ENCODE measurements at places on chromosomes 3 and 15.

DNA sequence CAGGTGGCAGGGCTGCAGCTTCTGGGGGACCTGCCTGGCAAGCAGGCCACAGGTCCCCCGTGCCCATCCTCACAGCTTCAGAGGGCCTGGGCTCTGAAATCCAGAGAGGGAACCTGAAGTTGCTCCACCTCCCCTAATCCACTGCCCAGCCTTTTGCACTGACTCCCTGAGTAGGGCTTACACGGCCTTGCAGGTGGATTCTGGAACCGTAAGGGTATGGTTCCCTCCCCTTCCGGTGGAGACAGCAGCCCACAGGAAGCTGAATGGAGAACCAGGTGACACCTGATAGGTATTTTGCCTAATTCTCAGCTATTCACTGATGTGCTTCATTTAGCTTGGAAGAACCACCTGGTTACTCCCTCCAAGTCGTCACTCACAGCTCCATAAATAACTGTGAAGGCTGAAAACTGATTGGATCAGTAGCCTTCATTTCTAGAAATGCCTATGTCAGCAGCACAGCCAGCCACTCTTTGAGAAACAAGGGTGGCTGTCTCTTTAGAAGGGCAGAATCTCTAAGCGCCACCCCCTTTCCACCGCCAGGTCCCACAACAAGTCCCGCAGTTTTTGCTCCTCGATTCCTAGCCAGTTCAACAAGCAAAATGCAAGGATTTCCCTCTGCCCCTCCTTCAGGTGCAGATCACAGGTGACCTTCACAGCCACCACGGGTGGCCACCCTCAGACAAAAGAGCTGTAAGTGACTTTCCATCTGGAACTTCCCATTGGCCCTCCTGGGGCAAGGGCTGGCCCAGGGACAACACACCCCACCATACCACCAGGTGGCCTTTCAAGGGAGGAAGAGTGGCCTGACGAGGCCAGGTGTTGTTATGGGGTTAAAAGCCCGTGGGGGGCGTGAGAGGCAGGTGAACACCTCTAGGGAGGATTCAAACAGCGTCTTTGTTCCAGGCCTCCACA, 112.9 kb downstream of the SEC22A start:
- DNase-seq, result peak; percentile 59

DNA sequence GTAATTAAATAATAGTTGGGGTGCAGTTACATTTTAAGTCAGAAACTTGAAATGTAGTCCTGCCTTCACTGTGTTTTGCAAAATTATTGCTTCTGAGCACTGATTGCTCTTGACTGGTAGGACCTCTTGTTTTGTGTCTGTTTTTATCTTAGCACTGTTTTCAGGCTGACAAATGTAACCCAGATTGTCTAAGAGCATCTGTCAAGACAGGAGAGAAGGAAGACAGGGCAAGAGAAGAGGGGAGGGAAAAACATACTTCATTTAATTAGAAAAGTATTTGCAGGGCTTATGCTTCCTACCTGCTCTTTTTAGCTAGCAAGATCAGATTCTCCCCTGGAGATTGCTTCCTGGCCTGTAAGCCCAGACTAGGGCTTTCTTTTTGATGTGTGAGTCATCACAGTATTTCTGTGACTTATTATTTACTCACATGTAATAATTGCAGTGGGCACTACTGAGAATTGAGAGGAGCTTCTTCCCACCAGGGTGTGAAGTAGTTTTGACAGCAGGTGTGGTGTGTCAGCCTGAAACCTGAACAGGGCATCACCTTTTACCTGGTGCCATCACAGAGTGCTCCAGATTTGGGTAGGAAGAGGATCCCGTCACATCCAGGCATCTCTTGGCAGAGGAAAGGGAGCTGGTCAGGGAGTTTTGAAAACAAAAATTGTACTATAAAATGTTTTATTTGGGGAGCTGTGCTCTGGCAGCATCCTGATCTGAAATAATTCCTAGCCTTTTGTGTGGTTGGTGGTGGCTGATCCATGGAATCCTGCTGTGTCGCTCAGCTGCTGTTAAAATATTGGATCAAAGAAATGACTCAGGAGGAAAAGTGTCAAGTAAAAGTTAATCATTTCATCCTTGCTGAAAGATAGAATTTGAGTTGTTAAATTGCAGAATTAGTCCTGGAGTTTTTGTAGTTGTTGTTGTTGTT, 98.2 kb downstream of the TMEM108 start:
- no peak for DNase-seq

- DNase-seq, result no peak
These were observed 3.7 kb downstream of the EOMES start for GRCh38 chr3:27718459-27718858.

DNA sequence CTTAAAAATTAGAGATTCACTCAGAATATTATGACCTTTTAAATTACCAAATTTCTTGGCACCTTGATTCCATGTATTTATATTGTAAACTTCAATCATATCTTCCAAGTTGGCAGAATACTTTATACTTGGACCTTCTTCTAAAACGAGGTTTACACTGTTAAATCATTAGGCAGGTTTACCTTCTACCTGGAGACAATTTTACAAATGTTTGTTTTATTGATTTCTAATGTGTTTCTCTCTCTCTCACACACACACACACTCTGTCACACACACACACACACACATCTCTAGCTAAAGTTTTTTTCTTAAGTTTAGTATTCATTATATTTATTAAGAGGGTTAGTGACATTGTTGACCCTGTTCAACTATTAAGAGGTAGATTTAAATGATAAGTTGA, 1155.6 kb downstream of the NSUN3 start:
- DNase-seq, result no peak

GRCh38 chr3:60954048-60954447, 297.2 kb downstream of the FHIT start:
- no peak for DNase-seq

DNA sequence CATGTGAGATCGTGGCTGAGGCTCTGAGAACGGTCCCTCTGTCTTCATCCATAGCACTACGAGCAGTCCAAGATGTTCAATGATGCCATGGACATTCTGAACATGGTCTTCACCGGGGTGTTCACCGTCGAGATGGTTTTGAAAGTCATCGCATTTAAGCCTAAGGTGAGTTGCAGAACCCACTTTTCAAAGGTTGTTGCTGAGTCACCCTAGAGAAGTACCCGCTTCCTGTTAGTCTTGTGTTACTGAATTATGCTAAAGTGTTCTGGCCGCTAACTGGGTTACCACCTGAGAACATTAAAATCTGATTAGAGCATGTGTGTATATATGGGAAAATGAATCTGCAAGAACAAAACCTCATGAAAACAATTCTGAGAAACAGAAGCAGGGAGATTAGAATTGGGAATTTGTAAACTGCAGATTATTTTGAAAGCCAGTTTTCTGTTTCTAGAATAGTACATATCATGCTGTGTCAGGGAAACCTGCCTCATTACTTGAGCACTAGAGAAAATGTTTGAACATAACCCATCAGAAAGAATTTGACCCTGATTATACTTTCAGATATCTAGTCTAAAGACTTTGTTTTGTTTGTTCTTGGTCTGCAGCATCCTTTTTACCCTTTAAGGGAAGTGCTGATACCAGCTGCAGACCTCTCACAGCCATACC, 92.6 kb downstream of the CHDH start:
- DNase-seq, result no peak

- DNase-seq, result no peak
These were observed 117.4 kb upstream of the MBNL1 start for GRCh38 chr3:152151216-152151876.

DNA sequence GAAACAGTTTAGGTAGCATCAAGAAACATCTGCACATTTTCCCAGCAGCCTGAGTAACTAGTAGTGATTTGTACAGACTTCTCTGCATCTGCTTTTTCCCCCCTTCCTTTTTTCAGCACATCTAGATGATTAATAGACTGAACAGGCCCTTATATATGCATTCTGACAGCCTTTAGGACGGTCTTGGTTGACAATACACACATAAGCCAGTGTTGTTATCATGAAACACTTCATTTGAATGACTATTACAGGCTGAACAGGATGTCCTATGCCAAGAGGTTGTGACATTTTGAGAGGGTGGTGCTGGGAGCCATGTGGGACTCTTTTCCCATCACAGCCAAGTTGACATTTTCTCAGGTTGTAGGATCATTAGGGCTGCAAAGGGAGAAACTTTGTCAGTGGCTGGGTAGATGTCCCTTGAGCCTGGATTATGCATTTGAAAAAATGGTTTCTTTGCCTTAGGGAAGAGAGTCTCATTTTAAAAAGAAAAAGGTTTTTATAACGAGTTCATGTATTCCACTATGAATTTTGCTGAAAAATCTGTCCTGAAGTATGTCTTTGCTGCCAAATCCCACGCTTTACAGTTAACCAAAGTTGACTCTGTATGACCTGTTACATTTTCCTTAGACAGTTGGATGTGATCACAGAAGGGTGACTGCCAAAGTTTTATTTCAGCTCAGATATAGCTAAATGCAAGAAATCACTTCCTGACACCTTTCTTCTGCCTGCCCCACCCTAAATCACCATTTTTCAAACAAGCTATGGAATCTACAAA, 73.7 kb downstream of the FILIP1L start:
- DNase-seq, result no peak

DNA sequence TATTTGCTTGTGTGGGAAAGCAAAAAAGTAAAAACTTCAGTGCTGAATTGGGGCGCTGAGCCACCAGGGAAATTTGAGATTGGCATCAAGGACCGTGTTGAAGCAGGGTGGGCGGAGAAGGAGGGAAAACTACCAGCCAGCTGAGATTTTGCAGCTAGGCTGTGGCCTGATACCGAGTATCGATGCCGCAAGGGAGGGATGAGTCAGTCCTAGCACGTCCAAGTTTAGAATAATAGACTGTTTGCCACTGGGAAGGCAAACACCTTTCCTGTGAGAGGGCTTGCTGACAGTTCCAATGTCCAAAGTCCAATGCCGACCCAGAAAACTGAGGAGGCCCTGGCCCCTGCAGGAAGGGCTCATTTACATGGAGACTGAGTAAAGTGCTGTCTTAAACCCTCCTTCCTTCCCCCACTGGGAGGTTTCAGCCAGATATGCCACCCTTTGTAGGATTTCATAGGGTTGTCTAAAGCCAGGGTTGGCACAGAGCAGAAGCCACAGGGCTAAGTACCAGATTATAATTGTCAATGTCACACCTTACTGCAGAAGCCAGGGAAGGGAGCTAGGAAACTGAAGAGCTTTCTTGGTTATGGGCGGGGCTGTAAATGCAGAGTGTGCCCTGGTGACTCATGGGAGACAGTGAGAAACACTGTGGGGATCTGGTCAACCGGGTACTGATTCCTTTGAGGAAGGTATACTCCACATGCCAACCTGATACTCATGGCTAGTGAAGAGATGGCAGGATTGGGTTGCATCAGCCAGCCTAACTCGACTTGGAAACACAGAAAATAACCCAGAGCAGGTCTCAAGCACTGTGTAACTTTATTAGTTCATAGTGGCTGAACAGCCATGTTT, 28.4 kb upstream of the PIK3CB start:
- no peak for DNase-seq

GRCh38 chr15:64048781-64049460, 2.6 kb upstream of the DAPK2 start:
- no peak for DNase-seq

GRCh38 chr3:113157408-113158030, 53.8 kb upstream of the BOC start:
- peak; percentile 46 for DNase-seq

DNA sequence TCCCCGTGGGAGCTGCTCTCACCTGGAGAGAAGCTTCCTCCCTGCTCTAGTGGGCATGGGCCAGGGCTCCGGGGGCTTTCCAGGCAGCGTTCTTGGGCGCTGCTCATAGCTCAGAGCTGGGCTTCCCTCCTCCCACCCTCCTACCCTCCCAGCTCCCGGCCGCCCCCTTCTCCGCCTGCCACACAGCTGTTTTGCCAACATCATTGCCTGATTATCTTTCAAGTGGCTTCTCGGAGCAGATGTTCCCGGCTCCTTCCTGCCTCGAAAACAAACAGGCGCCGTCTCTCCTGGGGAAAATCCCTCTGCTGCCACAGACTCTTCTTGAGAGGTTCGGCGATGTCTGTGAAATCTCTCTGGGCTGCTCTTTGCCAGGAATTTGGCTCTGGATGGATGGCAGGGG, 195.6 kb downstream of the RPLP1 start:
- DNase-seq, result no peak

GRCh38 chr3:105606016-105606415, 239.3 kb downstream of the ALCAM start:
- no peak for DNase-seq

DNA sequence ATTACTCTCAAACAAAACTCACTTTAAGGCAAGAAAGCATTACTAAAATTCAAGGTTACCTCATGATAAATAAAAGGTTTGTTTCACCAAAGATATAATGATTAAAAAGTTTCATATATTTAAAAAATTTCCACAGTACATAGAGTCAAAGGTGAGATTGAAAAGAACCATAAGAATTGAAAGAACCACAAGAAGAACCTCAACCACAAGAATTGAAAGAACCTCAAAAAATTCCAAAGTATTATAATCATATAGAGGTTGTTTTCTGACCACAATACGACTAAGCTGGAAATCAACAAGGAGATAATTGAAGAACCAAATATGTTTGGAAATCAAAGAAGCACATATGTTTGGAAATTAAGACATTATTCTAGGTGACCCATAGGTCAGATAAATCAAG, 52.7 kb downstream of the SLC25A36 start:
- no peak for DNase-seq

- no peak for DNase-seq
These were observed 25.4 kb downstream of the CFAP100 start for GRCh38 chr3:126419886-126420786.

GRCh38 chr3:40505599-40506462, at the start of gene ZNF620:
ZNF620 (plus strand) TSS chr3:40506039; CDS start chr3:40506353, 314 bp downstream.
- DNase-seq, result peak; percentile 92

DNA sequence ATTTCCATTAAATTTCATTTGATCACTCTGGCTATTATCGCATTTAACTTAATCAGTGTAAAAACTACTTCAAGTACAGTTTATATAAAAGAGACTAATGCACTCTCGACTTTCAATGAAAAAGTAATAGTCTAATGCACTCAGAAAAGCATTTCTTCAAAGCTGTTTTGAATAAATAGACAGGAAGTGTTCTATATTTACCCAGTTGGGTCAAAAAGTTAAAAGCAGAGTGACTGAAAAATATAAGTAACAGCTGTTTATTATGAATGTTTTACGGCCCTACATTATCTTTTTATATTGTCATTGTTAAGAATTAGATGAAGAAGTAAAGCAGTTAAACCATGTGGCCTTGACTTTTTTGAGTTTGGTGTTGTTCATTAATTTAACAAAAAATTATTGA, 391.8 kb downstream of the ZPLD1 start:
- DNase-seq, result no peak

GRCh38 chr3:159787794-159788205, 200.8 kb upstream of the IL12A start:
- DNase-seq, result no peak

DNA sequence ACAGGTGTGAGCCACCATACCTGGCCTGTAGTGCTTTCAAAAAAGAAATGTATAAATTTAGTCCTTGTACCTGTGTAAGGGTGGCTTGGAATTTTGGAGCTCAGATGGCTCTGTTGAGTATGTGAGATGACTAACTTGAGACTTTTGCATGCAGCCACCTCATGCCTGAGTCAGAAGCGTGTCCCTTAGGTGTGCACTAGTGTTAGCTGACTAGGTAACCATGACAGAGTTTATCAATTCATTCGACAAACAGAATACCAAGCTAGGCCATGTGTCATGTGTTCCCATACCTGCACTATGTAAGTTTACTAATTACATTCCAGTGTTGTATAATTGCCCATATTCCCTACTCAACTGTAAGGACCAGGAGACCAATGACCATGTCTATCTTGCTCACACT, 4.0 kb upstream of the ZNF639 start:
- DNase-seq, result no peak

- DNase-seq, result no peak
These were observed 174.7 kb downstream of the MBNL1 start for GRCh38 chr3:152443212-152444023.

GRCh38 chr3:31858439-31858838, 122.6 kb downstream of the OSBPL10 start:
- DNase-seq, result no peak
